K562 (cell line): ENCODE measurements at places on chromosomes 2 and 18. TPM values are rescaled to one million over a fixed set of nuclear protein-coding genes. Genes with fewer than 3 reads are reported as not detected.

Gene C18orf32
- total RNA-seq = 20.4 and 23.2 TPM in 2 replicates

Gene CYP26B1
- 0.13 and 0.36 TPM in 2 replicates for total RNA-seq

GRCh38 chr2:10452312-10452711 is 4.2 kb upstream of the ODC1 start:
- 0 out of 3 replicates have a peak, but pooled peaks cover under 1% of the 10 kb centered on the region for H3K36me3 ChIP-seq
- no peak for DNase-seq
- H3K4me3 ChIP-seq = no peak overlapping the region
- H3K27ac ChIP-seq = no peak overlapping the region

GRCh38 chr2:16661936-16662839 is 3.4 kb downstream of the CYRIA start:
- H3K27me3 ChIP-seq = peaks cover 17% of the 10 kb centered on the region

GRCh38 chr2:224312741-224313140 is 89.2 kb downstream of the FAM124B start:
- H3K4me3 ChIP-seq = no peak overlapping the region
- H3K4me1 ChIP-seq = no peaks in the 10 kb centered on the region
- no peaks in the 10 kb centered on the region for H3K36me3 ChIP-seq

DNA sequence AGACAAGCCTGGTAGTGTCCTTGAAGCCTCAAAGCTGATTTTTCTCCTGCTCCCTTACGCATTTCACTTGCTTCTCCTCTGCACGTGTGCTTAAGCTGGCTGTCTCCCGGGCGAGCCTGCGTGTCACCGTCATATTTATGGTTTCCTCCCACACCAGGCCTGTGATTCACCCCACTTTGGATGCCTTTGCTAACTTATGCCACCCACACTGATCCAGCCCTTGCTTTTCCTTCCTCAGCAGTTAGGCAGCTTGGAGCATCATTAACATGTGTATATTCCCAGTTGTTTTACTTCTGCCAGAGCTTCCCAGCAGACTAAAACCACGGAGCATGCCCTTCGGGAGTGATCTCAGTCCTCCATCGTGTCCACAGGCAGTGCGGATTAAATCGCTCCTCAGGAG is 2.2 kb downstream of the ST3GAL5 start:
- H3K4me1 ChIP-seq = peaks cover 31% of the 10 kb centered on the region
- peak; percentile 70 for DNase-seq

Gene BOLL
- 0.11 and 0.13 TPM in 2 replicates for total RNA-seq

DNA sequence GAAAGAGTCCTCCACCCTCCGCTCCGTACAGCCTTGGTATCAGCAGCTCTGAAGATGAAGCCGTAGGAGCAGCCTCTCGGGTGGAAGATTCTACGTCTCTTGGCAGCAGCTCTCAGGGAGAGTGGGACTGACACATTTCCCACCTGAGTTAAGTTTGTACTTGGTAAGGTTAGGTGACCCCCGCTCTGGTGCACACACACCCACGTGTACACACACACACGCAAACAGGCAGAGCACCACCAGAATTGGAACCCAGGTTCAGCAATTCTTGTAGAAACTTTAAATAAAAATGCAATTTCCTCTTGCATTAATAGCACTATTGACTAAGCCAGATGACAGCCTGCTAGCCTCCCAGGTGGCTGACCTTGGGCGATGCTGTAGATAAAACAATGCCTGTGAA is 111.5 kb downstream of the MBP start:
- DNase-seq = no peak
- H3K4me3 ChIP-seq = no peak overlapping the region
- H3K36me3 ChIP-seq = no peaks in the 10 kb centered on the region
- no peaks in the 10 kb centered on the region; the same call in 1 of the 2 replicates for H3K4me1 ChIP-seq

- peak; percentile 13 for DNase-seq
- no peaks in the 10 kb centered on the region for H3K36me3 ChIP-seq
- peaks cover 8% of the 10 kb centered on the region; the same call in 2 of the 3 replicates for H3K4me1 ChIP-seq
- no peak overlapping the region for H3K27ac ChIP-seq
These were observed 129.7 kb upstream of the TNP1 start for GRCh38 chr2:216989340-216990129.

DNA sequence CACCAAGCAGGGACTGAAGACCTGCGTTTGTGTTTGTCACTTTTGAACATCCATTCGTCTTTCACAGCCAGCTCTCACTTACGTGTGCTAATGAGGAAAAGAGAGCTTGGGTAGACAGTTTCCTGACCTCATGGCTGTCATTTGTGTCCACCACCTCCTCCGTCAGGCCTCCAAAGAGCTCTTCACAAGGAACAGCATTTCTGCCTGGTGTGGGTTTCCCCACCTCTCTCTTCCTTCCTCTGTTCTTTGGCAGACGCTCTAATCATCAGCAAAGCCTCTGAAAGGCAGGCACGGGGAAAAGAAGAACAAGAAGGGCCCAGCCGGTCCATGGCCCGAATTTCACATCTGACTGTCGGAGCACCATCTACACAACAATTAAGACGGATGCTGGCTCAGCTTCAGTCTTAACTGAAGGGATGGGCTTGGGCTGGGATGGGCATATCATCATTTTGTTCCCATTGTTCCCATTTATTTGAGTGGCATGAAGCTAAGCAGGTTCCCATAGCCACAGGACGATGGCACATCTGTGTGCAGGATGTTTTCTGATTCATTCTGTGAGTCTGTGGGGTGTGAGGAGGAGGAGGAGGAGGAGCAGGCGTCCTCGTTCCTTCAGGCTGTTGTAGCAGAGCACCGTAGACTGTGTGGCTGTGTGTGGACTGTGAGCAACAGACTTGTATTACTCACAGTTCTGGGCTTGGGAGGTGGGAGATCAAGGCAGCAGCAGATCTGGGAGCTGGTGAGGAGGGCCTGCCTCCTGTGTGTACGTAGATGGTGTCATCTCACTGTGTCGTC is 66.4 kb downstream of the TSHZ1 start:
- no peaks in the 10 kb centered on the region for H3K4me1 ChIP-seq
- no peaks in the 10 kb centered on the region for H3K27me3 ChIP-seq
- H3K4me3 ChIP-seq = no peak overlapping the region
- H3K36me3 ChIP-seq = no peaks in the 10 kb centered on the region

Gene TUBA4B
- total RNA-seq = not detected in 2 replicates

DNA sequence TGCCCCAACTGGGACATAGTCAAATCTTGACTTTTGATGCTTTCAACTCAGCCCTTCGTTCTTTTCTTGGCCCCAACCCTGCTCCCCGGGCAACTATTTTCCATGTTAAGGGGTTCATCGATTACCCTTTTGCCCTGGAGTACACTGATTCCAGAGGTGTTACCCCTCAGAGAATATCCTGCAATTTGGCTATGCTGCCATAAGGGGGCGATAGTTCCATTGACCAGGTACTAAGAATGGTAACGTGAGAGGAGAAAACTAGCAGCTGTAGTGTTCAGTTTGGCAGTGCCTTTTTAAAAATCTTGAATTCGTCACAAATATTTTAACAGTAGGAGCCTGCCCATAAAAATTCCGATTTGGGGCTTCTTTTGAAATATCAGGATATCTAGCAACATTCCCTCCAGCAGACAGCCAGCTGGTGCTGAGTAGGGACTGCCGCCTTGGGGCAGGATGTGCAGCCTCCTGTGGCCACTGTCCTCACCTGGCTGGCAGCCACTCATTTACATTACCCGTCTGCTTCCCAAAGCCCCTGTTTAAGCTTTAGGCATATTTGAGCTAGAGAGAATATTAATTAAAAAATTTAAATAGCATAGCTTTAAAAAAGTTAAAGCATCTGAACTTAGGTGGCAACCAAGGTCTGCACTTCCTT is 146.3 kb upstream of the SKOR2 start:
- H3K36me3 ChIP-seq = no peaks in the 10 kb centered on the region
- H3K4me3 ChIP-seq = no peak overlapping the region
- no peak overlapping the region for H3K27ac ChIP-seq
- peak; percentile 19 for DNase-seq
- H3K4me1 ChIP-seq = no peaks in the 10 kb centered on the region

Gene DSC3
- total RNA-seq = 0.07 and 0.40 TPM in 2 replicates

Gene SGO2
- total RNA-seq = 17.1 and 17.3 TPM in 2 replicates

GRCh38 chr2:88452980-88453582 is 588 bp upstream of the FOXI3 start:
- no peak overlapping the region for H3K4me3 ChIP-seq
- no peaks in the 10 kb centered on the region; the same call in 1 of the 2 replicates for H3K4me1 ChIP-seq
- H3K27me3 ChIP-seq = peaks cover 15% of the 10 kb centered on the region
- no peak overlapping the region for H3K27ac ChIP-seq
- DNase-seq = no peak
- H3K36me3 ChIP-seq = no peaks in the 10 kb centered on the region

Gene LIMS4
- 0.55 and 0.74 TPM in 2 replicates for total RNA-seq

Gene FAM228A
- not detected in 2 replicates for total RNA-seq

Gene SNORC
- total RNA-seq = 0.80 and 1.7 TPM in 2 replicates

Gene CCL20
- total RNA-seq = 0.29 TPM in 1 of 2 replicates, not detected in the other

DNA sequence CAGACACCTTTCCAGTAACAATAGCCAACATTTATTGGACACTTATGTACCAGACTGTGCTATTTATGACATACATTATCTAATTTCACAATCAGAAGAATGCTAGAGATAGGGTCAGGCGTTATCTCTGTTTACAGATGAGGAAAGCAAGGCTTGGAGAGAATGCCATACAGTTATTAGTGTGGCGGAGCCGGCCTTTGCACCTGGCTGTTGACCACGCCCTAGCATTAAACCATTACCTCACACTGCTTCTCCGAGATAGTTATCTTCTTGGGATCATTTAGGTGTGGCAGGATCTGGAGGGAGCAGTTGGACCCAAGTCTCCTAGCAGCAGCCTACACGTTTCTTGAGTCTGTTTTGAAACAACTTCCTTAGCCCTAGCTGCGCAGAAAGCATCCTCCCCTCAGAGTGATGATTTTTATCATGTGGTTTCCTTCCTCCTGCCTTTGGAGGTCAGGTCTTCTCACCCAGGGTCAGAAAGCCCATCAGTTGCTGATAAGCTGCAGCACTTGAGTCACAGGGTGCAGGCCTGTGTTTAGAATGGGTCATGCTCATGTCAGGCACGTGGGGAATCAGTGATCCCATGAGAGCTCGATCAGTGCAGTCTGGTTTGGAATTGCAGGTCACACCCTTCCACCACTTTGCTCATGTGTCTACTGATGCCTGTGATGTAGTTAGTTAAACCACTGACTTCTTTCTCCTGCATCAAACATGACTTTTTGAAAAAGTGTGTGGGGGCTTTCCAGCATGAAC is 118.2 kb downstream of the SPTBN1 start:
- H3K4me1 ChIP-seq = peaks cover 23% of the 10 kb centered on the region
- no peaks in the 10 kb centered on the region for H3K27me3 ChIP-seq
- no peak overlapping the region for H3K4me3 ChIP-seq
- no peak overlapping the region for H3K27ac ChIP-seq
- DNase-seq = peak; percentile 61
- H3K36me3 ChIP-seq = peaks cover 8% of the 10 kb centered on the region; the same call in 1 of the 3 replicates

DNA sequence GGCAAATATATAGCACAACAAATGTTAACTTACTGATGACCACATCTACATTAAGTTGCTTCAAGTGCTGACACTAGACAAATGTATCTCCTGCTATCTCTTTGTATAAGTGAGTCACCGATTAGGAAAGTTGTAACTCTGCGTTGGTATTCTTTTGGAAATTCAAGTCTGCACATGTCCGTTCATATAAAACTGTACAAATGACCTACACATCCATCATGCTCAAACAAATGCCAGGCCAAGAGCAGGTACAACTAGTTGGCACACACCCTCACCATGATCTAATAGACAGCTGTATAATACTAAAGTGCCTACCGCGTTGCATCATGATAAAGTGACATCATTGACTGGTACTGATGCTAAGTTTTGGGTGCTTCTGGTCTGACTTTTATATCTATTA is 141.1 kb downstream of the RBMS1 start:
- H3K27ac ChIP-seq = no peak overlapping the region
- no peaks in the 10 kb centered on the region for H3K4me1 ChIP-seq
- H3K4me3 ChIP-seq = no peak overlapping the region
- H3K27me3 ChIP-seq = no peaks in the 10 kb centered on the region
- DNase-seq = no peak

Gene DNER
- not detected in 2 replicates for total RNA-seq

Gene FASTKD1
- total RNA-seq = 90.0 and 114 TPM in 2 replicates

Gene THAP4
- total RNA-seq = 60.9 and 65.9 TPM in 2 replicates

DNA sequence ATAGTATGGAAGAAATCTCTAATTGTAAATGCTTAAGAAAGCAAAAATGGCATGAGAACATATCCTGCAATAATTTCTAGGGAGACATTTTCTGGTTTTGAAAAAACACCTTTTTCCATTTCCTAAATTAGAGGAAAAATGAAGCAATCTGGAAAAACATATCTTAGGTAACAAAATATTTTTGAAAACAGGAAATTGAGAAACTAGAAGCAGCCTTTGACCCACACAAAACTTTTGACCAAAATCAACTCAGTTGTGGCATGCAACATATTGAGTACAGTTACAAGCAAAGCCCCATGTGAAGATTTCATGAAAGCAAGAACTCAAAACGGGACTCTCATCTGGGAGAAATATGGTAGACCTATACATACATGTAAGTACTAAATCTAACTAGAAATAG is 28.6 kb upstream of the CHAC2 start:
- no peak for DNase-seq
- H3K36me3 ChIP-seq = no peaks in the 10 kb centered on the region; the same call in 2 of the 3 replicates
- H3K27me3 ChIP-seq = no peaks in the 10 kb centered on the region
- H3K27ac ChIP-seq = no peak overlapping the region

DNA sequence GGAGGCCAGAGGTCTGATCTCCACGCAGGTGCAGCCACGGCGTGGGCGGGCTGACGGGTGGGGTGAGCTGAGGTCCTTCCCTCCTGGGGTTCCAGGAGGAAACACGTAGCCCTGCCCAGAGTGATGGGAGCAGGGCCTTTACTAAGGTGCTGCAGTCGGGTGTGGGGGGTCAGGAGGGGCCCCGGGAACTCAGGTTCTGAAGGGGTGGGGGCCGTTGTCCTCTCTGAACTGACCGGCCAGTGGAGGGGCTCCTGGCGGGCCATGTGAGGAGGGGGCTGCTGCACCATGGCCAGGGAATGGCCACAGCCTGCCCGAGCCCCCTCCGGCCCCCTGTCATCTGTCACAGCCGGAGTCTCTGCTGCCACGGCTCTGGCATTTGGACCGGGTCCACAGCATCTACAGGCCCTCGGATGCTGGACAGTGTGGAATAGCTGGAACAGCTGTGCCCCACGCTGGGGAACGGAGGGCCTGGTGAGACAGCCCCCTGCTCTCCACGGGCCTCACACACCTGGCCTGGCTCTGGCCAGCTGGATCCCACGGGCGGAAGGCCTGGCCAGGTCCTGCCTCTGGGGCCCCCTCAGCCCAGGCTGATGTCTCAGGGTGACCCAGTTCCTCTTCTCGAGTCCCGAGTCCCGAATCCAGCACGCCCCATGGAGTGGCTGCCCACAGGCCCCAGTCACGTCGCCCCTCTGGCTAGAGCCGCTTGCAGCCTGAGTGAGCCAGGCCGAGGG is 145.6 kb upstream of the GPC1 start:
- H3K27me3 ChIP-seq = peaks cover 2% of the 10 kb centered on the region; the same call in 2 of the 3 replicates
- no peak overlapping the region for H3K27ac ChIP-seq
- no peaks in the 10 kb centered on the region for H3K36me3 ChIP-seq
- no peak for DNase-seq
- H3K4me3 ChIP-seq = no peak overlapping the region

DNA sequence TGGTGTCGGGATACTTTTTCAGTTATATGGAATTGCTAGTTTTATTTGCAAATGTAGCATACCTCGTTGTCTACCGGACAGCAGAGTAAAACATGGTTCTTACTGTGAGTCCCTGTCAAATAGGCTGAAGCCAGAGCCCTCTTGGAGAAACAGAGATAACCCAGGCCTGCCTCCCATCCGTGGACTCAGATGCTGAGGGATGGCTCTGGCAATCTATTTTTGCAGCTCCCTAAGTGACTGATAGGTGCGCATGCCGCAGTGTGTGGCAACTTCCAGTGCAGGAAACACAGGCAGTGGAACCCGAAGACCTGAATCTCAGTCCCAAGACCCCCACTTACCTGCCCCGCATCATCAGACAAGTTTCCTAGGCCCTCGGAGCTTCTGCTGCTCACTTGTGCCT is 33.6 kb downstream of the STEAP3 start:
- no peak overlapping the region for H3K4me3 ChIP-seq
- no peak for DNase-seq
- no peak overlapping the region for H3K27ac ChIP-seq
- no peaks in the 10 kb centered on the region for H3K27me3 ChIP-seq
